NCI-H1105 (cell line): ENCODE measurements at places on chromosomes 11 and 22.

- peak; percentile 48 for DNase-seq
Measured at GRCh38 chr11:20156876-20157613, 3.2 kb downstream of the DBX1 start.

DNA sequence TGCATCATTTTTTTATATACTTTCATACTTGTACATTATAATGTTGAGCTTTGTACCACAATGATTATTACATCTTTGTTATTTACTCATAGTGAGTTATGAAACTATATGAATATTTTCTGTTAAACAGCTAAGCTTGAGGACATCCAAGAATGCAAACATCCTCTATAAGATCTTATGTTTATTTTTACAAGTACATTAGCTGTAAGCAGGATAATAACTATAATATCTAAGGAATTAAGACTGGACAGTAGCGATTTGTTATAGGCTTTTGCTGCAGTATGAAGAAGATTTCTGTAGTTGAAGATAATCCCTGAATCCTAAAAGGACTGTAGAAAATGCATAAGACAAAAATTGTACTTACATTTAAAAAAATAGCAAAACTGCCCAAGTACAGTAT, 176.0 kb downstream of the METTL15 start:
- no peak for DNase-seq

- DNase-seq, result no peak
Measured at GRCh38 chr22:44625421-44625760, 76.6 kb upstream of the PRR5 start.

DNA sequence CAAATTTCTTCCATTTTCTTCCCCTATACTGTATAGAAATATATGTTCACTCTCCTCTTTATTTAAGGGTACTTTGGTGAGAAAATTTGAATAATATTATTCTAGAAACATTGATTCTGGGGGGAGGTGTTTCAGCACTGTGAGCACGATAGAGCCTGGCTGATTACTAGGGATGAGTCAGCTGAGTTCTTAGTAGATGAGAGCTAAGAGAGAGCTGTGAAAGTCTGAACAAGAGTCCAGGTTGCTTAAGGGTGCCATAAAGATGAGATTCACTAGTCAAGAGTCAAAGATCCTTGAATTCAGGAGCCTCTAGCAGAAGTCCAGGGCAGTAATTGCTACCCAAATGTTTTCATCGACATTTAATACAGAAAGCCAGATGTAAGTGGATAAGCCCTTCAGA, 756.6 kb upstream of the API5 start:
- no peak for DNase-seq

DNA sequence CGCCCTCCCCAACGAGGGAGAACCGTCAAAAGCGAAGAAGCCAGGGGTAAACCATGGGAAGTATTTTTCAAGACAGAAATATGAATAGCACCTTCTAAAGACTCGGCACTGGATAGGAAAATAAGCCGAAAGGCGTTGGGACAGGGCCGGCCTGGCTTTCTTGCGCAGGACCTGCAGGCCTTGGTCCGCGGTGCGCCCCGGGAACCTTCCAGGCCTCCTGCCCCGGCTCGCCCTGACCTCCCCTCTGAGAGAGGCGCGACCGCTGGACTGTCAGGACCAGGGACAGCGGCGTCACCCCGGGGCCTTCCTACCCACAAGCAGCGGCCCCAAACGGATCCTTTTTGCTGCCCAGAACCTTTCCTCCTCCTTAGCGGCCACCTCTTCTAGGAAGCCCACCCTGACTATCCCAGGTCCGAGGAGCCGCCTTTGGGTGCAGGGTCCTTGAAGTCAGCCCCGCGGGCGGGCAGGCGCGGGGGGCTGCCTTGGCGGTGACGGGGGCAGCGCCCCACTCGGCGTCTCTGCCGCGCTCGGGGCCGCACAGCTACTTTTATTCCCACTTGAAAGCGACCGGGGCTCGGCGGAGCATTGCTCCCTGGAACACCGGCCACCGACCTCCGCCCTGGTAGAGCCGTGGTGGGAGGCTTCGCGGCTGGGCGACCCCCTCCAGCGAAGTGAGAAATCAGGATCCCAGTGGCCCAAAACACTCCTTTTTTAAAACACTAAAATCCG, 650 bp upstream of the MAPK11 start:
- DNase-seq, result no peak

- DNase-seq, result peak; percentile 99
Measured at GRCh38 chr11:119179983-119180382, 5.3 kb upstream of the NHERF4 start.

DNA sequence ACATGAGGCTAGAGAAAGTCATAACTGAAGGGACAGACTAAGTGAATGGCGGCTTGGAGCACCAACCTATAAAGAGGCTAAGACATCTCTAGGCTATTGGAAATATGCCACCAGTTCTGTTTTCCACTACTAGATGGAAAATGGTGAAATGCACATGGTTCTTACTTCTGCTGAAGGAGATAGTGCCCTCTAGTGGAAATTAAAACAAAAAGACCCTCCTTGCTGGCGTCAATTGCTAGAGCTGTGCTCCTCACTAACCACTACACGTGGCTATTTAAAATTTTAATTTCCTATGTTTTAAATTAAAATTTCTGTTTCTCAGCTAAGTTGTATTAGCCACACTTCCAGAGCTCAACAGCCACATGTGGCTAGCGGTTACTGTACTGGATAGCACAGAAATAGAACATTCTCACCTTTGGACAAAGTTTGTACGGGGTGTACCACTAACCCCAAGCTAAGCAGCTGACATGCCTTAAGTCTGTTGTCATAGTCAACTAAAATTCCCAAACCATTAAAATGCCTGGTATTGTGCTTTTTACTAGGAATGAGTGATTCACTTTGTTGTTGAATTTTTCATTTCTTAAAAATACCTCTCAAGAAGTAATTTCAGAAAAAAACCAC, 34.1 kb upstream of the CALCA start:
- DNase-seq, result peak; percentile 51

DNA sequence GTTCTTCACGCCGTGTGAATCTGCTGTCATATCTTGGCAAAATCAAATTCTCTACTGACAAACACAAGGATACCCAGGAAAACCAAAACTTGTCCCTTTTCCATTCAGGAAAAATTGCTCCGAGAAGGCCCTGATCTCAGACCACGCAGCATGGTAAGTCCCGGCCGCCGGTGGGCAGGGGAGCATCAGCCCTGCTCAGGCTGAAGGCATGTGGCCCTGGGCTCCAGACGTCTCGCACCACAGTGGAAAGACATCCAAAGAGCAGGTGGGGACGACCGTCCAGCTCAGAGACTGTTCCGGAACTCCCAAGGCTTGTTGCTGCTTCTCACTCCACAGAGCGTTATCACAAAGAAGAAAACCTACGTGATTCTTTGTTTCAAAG, 29.8 kb downstream of the TOLLIP start:
- no peak for DNase-seq

- no peak for DNase-seq
Measured at GRCh38 chr11:907668-908067, 2.9 kb downstream of the CHID1 start.

DNA sequence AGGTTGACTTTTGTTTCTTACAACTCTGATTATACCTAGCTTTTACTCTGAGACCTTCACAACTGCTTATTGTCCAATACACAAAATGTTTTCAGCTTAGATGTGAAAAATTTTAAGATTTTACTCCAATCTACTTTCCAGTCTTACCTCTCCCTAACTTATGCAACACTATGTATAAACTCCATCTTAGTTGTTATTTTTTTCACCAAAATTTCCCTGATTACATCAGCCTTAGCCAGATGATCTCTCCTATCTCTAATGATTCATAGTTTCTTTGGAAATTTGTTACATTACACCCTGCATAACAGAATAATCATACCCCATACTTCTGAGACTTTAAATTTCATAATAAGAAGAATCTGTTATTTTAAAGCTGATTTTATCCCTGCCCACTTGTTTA, 621.0 kb upstream of the ANO3 start:
- DNase-seq, result no peak

DNA sequence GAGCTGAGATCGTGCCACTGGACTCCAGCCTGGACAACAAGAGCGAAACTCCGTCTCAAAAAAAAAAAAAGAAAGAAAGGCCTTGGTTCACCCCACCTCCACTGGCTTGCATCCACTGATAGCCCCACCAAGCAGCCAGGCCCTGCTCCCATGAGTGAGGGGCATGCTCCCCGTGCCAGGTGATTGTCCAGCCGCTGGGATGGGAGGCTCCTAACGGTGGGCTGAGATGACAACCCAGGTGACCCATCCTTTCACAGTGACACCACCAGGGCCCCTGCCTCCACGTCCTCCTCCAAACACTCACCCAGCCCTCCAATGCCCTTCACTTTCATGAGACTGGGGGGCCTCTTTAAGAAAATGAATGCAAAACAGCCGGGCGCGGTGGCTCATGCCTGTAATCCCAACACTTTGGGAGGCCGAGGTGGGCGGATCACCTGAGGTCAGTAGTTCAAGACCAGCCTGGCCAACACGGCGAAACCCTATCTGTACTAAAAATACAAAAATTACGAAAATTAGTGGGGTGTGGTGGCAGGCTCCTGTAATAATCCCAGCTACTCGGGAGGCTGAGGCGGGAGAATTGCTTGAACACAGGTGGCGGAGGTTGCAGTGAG, 8.6 kb upstream of the DERL3 start:
- DNase-seq, result no peak

- no peak for DNase-seq
Measured at GRCh38 chr11:67310246-67311050, 7.1 kb downstream of the SSH3 start.

- DNase-seq, result no peak
Measured at GRCh38 chr11:86481399-86481798, 106.7 kb downstream of the CCDC81 start.

GRCh38 chr11:115893461-115894099, 389.4 kb upstream of the CADM1 start:
- DNase-seq, result no peak

- DNase-seq, result no peak
Measured at GRCh38 chr11:132347156-132348090, 977.0 kb downstream of the NTM start.

- peak; percentile 8 for DNase-seq
Measured at GRCh38 chr11:8533332-8533731, 60.7 kb downstream of the STK33 start.

DNA sequence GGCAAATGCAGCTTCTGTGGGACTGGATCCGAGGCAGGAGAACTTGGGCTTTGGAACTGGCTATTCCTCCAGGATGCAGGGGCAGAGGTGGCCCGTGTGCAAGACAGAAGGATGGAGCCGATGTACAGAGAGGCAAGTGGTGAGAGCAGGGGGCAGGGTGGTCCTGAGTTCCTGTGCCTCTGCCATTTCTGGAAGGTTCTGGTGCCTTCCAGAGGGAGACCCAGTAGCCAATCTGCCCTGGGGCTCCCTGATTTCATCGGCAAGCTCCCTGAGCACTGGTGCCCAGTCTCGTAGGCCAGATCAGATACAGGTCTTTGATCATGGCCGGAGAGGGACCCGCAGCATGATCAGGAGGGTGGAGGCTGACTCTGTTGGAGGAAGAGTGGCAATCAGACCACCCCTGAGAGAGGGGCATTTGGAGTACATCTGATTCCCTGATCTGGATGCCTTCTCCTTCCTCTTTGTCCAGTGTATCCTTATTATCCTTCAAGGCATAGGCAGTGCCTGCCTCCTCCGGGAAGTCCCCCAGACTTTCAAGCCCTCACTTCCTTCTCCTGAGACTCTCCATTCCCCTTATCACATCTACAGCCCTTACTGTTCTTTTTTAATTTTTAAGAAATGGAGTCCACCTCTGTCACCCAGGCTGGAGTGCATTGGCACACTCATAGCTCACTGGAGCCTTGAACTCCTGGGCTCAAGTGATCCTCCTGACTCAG, 9.7 kb downstream of the MRGPRD start:
- DNase-seq, result no peak

- no peak for DNase-seq
Measured at GRCh38 chr11:7245341-7245740, 6.4 kb upstream of the SYT9 start.

DNA sequence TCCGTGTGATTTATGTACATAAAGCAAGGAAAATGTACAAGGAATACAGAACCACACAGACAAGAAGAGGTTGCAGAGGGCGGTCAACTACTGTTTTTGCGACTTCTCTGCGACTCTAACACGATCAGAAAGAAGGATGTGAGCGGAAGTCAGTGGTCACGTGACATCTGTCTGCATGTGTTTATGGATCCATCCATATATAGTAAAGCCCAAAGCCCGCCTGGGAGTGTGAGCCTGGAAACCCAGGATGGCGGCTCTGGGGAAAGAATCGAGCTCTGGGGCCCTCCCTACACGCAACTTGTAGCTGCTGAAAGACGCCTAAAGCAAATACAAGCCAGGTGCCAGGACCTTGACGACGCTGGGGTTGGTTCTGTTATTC, 8.8 kb downstream of the OSBPL5 start:
- no peak for DNase-seq

GRCh38 chr22:46113110-46113909, 37.0 kb upstream of the PPARA start:
- DNase-seq, result no peak

DNA sequence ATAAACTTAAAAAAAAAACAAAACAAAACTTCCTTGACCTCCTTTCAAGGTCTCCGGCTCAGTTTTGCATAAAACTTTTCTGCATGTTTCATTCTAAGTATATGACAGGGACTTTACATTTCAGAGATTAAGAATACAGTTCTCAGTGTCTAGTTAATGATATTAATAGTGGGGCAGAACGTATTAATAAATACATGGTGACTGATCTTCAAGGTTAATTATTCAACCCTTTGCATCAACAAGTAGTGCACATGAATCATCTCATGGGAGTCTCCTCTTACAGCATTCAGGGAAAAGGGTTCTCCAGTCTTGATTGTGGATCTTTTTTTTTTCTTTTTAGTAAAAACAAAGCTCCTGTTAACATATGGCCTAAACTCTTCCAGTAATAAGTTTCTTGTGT, 146.8 kb downstream of the KIRREL3 start:
- no peak for DNase-seq

DNA sequence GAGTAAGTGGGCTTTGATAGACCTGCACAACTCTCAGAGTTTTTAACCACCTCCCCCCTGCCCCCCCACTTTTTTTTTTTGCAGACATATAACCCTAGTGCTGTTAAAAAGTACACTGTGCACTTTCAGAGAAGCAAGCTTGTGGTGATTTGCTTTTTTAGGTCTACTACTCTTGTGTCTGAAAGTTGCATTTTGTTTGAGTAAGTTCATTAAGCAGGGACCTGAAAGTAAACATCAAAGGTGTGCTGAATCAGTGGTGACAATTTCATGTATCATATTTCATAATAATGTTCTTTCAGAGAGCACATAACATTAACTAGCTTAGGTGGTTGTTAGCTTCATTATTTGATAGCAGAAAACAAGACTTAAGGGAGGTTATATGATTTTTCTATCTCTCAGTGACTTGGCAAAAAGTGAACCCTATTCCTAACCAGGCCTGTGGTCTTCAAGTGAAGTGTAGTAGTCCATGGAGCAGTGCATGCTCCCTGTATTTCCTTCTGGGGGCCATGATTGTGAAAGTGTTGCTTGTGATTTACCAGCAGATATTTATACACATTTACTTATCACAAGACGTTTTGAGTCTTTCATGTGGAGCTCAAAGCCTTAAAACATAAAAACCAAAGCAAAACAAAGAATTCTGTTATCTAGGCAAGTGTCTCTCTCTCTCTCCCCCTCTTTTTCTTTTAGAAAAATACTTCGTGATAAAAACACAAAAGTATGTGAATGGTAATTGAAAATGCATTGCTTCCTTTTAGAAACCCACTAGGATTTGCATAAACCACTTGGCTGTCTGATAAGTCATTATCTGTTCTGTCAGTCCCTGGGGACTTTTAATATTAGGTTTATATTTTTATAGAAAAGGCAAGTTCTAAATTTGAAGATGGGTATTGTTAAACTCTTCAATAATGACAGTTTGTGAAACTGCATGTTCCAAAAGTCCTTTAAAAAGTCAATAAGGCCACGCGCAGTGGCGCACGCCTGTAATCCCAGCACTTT, 7.5 kb upstream of the RAG2 start:
- DNase-seq, result no peak

GRCh38 chr11:62925745-62926679, 4.8 kb upstream of the CHRM1 start:
- no peak for DNase-seq
